Substantia nigra (tissue), 51 donors: ENCODE measurements at places on chromosomes 7 and 10.

DNA sequence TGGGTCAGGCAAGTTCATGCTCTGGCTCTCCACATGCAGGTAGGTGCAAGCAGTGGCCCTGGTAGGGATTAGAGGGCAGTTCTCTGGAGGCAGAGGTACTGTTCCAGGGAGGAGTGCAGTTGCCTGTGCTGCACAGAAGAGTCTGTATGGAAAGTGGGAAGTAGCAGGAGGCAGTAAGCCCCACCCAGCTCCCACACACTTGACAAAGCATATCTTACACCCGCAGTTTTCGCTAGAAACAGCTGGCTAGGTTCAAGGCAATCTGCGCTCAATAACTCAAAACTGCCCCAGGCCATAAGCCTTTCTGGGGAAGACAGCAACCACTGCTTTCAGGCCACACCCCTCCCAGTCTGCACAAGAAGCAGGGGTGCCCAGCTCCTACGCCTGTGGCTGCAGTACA lies 33.1 kb upstream of the ARMC3 start:
- no peak for DNase-seq

DNA sequence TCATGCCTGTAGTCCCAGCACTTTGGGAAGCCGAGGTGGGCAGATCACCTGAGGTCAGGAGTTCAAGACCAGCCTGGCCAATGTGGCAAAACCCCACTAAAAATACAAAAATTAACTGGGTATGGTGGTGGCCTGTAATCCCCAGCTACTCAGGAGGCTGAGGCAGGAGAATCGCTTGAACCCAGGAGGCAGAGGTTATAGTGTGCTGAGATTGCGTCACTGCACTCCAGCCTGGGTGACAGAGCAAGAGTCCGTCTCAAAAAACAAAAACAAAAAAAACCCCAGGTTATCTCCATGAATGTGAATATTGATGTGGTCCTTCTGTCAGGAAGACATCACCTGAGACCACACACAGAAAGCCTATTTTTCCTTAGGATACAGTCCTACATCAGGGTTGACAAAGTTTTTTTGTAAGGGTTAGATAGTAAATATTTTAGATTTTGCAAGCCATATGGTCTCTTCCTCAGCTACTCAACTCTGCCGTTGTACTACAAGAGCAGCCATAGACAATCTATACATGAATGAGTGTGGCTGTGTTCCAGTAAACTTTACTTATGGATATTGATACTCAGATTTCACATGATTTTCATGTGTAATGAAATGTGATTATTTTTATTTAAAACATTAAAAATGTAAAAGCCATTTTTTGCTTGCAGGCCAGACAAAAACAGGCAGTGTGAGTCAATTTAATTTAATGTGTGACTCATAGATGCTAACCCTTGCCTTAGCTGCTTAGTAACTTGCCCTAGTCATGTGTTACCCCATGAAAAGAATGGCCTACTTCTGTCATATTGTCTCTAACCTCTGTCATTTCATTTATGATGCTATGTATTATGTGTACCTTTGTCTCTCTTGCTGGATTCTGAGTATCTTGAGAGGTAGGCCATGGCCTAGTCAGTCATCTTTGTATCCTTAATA lies 78.1 kb downstream of the TPST1 start:
- DNase-seq: no peak

DNA sequence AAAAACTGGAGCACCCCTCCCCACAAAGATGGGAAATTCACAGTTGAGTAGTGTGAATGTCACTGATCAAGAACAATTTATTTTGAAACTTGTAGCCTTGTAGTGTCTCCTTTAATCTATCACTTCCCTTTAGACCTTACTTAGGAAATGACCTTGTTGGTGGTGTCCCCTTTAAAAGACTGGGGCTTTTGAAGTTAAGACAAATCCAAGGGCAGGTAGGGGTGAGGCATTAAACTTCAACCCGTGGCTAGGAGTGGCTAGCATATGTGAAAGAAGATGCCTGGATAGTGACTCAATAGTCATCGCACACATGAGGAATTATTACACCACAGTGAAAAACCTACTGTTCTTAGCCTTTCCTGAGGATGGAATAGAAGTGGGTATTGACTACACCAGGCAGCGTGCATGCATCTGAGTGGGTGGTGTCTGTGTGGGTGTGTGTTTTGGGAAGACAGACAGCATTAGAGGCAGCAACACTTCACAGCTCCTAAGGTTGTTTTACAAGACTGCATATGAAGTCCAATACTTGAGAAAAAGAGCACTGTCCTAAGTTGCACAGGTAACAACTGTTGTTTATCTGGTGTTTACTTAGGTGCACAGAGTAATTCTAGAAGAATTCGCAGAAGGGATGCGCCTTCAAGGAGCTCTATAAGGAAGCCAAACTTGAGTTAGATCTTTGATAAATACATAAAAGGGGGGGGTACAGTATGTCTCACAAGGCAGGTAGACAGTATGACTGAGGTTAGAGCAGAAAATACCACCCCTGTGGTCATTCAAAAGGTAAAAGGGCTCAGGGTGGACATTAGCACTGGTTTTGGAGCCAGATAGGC lies 32.9 kb downstream of the ABLIM1 start:
- no peak for DNase-seq

- DNase-seq: no peak
These were observed 7.7 kb downstream of the CCM2 start for GRCh38 chr7:45007571-45008328.

GRCh38 chr7:6026011-6026819 lies 5.0 kb upstream of the ANKRD61 start:
- no peak for DNase-seq

DNA sequence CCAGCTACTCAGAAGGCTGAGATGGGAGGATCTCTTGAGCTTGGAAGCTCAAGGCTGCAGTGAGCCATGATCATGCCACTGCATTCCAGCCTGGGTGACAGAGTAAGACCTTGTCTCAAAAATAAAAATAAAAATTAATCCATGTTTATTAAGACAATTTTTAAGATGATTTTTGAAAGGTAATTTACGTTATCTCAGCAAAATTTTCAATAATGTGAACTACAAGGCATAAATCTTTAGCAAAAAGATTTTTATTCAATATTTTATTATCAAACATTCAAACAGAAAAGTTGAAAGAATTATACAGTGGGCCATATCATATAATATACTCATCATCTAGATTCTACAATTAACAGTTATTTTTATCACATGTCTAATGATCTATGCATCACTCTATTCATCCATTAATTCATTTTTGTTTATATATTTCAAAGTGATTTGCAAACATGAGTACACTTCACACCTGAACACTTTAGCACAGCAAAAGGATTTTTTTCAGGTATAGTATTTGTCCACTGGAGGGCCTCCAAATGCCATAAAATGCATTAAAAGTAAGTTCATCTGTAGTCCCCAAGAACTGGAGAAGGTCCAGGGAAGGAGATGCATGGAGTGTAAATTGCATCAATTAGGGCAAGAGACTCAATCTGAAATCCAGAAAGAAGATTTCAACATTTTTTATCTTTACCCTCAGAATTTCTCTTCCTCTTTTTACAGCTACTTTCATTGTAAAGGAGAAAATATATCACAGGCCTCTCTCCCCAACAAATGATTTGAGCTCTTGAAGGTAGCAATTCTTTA lies 38.6 kb upstream of the RSBN1L start:
- DNase-seq: no peak

GRCh38 chr10:23331567-23332301 lies 12.9 kb downstream of the C10orf67 start:
- DNase-seq: no peak

- DNase-seq: no peak
These were observed 418.1 kb downstream of the PLXNA4 start for GRCh38 chr7:132158166-132158565.

- no peak for DNase-seq
These were observed 68.0 kb upstream of the ELMO1 start for GRCh38 chr7:37516664-37517063.

GRCh38 chr10:66819691-66820090 lies 106.1 kb upstream of the LRRTM3 start:
- DNase-seq: no peak
